Activated CD4-positive, CD25-positive, alpha-beta regulatory T cell treated with anti-CD3 and anti-CD28 coated beads, Interleukin-2, amount 50 U/mL, for 16 hours (primary cell): ENCODE measurements at places on chromosomes 16 and 17.

DNA sequence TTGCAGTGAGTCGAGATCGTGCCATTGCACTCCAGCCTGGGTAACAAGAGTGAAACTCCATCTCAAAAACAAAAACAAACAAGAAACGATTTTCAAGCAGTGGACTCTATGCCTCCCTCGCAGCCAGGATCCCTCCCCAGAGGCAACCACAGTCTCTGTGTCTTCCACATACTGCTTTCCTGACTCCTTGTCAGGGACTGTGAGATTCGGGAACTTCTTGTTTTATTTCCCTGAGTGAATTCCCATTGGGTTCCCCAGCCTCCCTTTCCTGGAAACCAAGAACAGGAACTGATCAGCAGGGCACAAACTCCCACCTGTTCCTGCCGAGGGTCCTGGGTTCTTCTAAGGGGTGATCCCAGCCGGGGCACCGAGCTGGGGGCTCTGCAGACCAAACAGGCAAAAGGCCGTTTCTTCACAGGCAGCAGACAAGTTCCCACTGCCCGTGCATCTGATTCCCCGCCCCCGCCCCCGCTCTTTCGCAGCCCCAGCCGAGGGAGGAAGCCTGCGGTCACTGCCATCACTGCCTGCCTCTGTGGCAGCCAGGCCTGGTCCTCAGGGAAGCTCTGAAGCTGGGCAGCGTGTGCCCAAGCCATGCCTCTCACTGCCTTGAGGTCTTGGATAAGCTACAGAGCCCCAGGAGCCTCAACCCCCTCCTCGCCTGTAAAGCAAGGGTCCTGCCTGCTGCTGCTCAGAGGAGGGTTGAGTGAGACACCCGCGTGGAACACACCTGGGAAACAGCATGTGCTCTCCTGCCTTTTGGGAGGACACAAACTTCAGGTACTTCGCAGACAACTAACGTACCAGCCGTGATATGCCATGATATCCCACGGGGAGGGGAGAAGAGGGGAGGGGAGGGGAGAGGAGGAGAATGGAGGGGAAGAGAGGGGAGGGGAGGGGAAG lies 5.5 kb upstream of the PIEZO1 start:
- no peak for DNase-seq

DNA sequence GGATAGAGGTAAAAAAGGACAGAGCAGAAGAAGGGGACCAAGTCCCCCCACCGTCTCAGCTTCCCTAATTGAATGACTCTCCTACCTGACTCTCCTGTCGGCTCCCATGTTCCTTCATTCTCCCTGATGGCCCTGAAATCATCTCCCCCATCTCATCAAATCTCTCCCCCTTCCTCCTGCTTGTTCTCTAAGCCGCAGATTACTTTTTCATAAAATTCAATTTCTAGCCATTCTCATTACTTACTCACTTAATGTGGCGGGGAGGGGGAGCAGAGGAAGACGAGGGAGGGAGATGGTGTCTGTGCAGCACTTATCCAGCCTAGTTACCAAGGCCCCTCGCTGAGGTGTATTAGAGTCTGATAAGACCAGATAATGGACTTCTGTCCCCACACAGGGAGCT lies 161.5 kb downstream of the CCT6B start:
- DNase-seq = no peak

- no peak for DNase-seq
Observed at GRCh38 chr17:81902023-81902652, at the start of gene NPB. NPB (plus strand) TSS chr17:81902238; CDS start chr17:81902278, 40 bp downstream.

- no peak for DNase-seq
Observed at GRCh38 chr17:67449065-67449464, 72.0 kb downstream of the PITPNC1 start.

DNA sequence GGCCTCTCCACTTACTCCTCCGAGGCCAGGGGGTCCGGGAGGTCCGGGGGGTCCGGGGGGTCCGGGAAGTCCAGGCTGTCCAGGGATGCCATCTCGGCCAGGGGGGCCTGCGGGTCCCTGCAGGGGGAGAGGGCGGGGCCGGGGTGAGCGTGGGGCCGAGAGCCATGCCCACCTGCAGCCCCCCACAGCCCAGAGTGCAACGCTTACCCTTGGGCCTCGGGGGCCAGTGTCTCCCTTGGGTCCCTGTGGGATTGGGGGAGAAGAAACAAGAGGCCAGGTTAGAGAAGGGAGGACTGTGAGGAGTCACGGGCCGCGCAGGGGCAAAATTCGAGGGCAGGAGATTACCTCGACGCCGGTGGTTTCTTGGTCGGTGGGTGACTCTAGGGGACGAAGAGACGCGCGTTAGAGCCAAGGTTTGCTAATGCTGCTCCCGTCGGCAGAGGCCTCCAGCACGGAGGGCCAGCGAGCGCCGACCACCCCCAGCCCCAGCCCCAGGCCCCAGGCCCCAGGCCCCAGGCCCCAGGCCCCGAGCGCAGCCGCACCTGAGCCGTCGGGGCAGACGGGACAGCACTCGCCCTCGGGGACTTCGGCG lies 2.1 kb downstream of the COL1A1 start:
- no peak for DNase-seq

GRCh38 chr17:41196068-41196467 lies 6.4 kb downstream of the KRTAP9-1 start:
- DNase-seq = no peak

DNA sequence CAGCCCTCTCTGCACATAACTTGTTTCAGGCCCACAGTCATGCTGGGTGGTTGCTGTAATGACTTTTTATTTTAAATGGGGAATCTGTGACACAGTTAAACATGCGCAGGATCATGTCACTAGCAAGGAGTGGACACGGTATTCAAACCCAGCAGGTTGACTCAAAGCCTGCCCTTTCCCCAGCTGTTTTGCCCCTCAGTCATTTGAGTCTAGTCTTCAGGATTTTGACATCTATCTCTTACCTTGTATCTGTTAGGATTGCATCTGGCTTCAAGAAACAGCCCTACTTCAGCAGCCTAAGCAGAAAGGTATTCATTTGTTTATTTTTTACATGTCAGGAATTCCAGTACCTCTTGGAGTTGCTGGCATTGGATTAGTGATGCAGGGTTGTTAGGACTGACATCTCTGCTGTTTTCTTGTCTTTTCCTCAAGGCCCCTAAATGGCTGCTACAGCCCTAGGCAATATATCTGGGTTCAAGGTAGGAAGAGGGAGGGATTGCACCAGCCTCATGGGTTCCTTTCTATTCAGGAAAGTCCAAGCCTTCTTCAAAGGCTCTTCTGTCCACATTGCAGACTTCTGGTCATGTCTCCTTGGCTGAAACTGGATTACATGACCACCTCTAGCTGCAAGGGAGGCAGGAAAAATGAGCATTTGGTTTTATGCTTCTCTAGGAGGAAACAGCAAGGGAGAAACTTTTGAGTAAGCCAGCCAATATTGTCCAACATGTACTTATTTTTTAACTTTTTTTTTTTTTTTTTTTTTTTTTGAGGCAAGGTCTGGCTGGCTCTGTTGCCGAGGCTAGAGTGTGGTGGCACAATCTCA lies 22.8 kb downstream of the ABCC1 start:
- DNase-seq = no peak

GRCh38 chr16:76913046-76913445 lies 277.9 kb upstream of the MON1B start:
- no peak for DNase-seq

DNA sequence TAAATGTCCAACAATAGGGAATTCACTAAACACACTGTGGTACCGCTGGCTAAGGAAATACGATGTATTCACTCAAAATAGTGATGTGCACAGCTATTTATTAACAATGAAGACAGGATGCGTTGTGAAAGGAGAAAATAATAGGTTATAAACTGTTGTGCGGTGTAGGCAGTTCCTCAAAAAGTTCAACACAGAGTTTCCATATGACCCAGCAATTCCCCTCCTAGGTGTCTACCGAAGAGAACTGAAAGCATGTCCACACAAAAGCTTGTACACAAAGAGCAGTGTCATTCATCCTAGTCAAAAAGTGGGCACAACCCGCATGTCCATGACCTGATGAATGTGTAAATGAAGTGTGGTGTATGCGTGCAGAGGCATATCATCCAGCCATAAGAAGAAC lies 1.2 kb upstream of the CES1 start:
- DNase-seq = no peak

- DNase-seq = no peak
Observed at GRCh38 chr17:81285179-81285878, 9.8 kb downstream of the SLC38A10 start.

DNA sequence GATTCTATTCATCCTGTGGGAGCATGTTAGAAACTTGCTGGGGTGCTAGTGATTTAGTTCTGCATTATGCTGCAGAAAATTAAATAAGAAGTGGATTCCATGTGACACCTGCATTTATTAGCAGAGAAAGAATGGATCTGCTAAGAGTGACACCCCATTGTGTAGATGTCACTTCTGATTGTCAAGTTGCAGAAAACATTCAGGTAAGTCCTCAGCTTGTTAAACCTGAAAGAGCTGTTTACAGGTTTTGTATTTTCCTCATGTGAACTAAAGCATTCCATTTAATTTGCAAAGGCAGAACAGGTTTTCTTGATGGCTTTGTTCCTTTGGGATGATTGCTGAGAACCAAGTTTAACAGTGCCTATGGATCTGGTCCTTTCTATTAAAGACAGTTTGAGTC lies 238.7 kb downstream of the ABCC12 start:
- DNase-seq = no peak

DNA sequence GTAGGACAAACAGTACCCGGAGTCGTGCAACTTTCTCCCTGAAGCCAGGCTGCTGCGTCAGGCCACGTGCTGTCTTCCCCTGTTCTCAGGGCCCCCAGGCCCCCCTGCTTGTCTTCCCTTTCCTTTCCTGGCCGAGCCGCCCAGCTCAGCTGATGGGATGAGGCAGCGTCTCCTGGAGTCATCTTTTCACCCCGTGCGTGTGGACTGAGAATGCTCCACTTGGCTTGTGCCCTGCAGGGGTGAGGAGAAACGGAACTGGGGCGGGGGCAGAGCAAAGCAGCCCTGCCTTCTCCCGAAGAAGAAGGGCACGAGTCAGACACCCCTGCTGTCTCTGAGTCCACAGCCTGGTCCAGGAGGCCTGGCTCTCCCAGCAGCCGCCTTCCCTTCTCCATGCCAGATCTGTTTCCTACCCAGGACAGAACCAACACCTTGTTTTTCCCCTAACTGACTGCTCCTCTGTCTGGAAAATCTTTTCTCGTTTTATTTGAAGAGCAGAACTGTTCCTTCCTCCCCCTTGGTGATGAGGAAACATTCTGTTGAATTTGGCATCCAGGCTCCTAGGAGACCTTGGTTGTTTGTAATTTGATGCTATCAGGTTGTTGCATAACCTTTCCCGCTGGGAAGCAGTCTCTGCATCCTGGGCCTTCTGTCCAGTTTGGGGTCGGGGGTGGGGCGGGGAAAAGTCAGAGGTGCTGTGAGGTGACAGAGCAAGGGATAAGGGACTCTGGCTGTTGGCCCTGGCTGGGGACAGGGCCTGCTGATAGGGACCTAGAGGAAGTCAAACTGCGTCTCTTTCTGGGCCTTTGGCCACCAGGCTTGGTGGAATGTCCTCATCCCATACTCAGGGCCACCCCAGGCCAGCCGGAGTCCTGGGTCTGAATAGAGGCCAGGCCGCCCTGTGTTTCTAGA lies 78.8 kb downstream of the WIPI1 start:
- DNase-seq = no peak
